ENCODE measurements at places on chromosomes 5 and 9.

DNA sequence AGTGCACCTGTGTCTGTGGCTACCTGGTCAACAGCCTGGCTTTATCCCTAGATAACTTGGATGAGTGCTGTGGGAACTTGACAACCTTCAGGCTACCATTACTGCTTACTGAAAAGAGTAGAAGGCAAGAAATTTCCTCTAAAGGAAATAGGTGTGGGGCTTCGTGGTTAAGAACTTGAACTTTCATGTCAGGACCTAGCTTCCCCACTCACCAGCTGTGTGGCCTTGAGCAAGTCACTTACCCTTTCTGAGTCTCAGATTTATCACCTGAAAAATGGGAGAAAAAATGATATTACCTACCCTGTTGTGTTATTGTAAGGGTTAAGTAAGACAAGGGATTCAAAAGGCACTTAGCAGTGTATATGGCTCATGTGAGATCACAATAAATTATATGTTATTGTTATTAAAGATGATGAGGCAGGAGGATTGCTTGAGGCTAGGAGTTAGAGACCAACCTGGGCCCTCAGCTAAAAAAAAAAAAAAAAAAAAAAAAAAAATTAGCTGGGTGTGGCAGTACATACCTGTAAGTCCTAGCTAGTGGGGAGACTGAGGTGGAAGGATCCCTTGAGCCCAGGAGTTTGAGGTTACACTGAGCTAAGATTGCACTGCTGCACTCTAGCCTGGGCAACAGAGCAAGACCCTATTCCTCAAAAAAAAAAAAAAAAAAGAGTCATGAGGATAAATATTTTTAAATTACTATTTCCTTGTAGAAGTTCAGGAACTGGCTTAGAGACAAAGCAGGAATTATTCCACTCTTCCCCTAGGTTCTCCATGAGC is 97.0 kb upstream of the SPRY4 start:
- DNase-seq = no peak

DNA sequence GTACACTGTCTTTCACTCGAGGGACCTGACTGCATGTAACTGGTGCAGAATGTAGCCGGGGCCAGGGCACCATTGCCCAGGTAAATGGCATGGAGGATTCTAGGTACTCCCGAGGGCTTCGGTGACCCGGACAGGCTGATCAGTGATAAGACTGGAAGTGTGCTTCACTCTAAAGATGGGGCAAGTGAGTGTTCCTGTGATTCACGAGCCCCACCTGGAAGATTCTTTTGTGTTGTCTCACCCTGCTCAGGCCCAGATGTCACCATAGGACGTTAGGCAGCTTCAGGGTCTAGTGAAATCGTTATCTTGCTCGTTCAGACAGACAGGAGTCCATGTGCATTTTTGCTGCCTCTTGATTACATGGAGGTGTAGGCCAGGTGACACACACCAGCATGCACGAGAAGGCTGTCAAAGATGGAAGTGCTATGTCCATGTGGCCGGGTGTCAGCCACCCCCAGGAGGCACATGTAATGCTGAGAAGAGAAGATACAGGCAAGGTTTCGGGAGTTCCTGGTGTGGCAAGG is 73.9 kb downstream of the WNK2 start:
- DNase-seq = no peak

DNA sequence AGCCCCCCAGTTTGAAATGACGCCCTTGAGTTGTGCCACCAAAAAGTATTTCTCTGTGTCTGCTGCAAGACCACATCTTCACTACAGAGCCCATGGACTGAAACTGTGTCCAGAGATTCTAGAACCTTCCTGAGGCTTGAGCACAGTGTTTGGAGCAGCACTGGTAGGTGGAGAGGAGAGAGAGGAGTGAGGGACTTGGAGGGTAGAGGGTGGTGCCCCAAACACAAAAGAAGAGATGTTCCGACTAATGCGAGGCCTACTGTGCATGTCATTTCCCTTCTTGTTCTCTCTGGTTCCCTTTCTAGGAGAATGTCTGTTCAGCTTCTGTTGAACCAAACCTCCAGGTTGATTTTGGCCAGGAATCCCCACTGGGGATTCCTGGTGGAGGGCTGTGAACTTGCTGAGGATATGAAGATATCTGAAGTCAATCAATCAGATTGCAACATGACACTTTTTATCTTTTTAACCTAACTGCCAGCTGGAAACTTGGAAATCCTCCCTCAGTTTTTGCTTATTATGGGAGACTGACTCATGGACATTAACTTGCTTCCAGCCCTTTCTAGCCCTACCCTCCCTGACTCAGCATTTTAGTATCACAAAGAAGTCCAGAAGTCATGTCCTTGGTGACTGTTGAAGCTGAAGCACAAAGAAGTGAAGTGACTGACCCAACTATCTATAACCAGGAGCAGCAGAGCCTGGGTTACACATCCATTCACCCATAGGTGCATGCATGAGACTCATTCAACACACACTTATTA is 154.5 kb downstream of the NR3C1 start:
- DNase-seq = no peak

DNA sequence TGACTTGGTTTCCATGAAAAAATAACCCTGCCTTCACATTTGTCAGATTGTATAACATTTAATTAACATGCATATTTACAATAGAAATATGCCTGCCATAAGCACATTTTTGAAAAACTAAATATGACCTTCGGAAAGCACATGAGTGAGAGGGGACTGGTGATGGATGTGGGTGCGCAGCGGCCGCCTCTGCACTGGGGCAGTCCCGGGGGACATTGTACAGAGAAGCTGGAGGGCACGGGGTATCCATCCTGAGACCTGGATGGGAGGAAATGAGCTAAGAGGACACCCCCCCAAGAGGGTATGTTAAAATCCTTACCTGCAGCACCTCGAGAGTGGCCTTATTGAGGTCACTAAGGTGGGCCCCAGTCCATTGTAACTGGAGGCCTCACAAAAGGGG is 161.3 kb upstream of the IRX4 start:
- DNase-seq = no peak

GRCh38 chr9:3863111-3863528 is 337.3 kb upstream of the RFX3 start:
- no peak for DNase-seq

DNA sequence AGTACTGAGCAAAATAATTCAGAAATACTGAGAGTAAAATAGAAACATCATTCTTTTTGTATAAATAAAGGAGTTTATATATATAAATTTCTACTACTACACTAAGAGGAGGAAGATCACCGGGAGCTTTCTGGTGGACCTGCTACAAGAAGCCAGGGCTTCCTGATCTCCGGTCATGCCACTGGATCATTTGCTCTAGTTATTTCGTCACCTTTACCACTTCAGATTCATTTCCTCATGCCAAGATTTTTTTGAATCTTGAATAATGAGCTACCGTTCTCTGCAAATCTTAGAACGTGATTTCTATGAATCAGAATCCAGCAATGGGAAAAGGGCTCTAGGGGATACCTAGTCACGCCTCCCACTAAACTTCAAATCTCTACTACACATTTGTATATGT is 51.9 kb upstream of the TBC1D9B start:
- no peak for DNase-seq

GRCh38 chr5:160333721-160334120 is 21.4 kb upstream of the CCNJL start:
- no peak for DNase-seq

DNA sequence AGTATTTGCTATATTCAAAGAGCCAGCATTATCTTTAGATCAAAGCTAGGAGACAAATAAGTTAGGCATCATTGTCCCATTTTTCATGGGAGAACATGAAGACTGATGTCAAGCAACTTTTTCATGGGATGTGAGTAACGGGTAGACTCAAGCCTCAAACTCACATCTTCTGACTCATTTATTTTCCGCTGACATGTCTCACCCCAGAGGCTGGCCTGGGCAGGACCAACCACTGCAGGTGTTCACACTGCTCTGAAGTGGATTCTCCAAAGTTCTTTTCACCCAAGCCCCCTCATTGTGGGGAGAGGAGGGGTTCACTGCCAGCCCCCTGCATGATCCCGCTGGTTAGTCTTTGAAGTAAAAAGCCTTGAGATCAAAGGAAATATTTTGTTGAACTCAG is 34.9 kb upstream of the BASP1 start:
- no peak for DNase-seq

GRCh38 chr9:134570711-134571325 is 70.8 kb upstream of the COL5A1 start:
- DNase-seq = peak; percentile 55

DNA sequence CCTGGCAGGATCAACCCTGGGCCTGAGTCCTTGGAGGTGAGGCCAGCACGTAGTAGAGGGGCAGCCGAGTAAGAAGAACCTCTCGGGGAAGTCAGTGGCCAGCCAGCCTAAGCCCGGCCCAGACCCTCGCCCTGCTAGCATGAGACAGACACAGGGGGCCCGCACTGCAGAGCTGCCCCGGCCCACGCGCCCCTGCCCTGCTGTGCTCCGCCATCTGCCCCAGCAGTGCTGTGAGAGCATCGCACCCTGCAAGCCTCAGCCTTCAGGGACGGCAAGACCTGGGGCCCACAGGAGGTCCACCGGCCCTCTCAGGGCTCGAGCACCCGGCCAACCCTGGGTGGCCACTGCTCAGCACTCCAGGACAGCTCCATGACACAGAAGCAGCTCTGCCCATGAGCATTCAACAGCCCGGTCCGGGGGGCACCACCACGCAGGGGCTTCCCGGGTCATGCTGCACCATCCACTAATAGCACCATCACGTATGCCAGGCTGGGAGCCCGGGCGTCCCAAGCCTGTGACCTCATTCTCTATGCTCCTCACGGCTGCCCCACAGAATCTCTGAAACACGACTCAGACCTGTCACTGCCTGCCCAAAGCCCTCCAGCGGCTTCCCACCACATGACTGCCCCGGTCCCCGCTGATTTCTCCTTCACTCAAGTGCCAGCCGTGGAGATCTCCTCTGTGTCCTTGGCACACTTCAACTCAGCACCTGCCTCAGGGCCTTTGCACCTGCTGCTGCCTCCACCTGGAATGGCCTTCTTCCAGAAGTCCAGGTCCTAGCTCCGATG is 38.1 kb downstream of the ADAMTS2 start:
- DNase-seq = peak; percentile 6

- no peak for DNase-seq
Observed at GRCh38 chr9:4035777-4036176, 264.1 kb downstream of the GLIS3 start.

- DNase-seq = no peak
Observed at GRCh38 chr9:81902626-81903025, 25.6 kb upstream of the SPATA31D4 start.

- peak; percentile 58 for DNase-seq
Observed at GRCh38 chr9:34984049-34984448, 5.5 kb upstream of the DNAJB5 start.

DNA sequence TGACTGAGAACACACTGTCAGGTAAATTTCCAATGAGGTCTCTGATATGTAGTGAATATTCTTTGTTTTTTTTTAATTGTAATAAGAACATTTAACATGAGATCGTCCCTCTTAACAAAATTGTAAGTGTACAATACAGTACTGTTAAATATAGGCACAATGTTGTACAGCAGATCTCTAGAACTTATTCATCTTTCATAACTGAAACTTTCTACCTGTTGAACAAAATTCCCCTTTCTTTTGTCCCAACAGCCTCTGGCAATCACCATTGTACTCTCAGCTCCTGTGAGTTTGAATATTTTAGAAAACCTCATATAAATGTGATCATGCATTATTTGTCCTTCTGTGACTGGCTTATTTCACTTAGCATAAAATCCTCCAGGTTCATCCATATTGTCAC is 10.6 kb upstream of the PRLR start:
- DNase-seq = no peak

GRCh38 chr9:105455836-105456475 is 8.1 kb downstream of the FSD1L start:
- no peak for DNase-seq

DNA sequence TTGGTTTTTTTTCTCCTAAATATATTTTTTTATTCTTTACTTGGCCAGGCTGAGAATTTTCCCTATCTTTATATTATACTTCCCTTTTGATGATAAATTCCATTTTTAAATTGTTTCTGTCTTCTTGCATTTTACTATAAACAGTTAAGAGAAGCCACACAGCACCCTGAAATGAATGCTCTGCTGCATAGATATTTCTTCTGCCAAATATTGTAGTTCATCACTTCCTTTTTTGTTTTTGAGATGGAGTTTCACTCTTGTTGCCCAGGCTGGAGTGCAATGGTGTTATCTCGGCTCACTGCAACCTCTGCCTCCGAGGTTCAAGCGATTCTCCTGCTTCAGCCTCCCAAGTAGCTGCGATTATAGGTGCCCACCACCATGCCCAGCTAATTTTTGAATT is 8.5 kb upstream of the INIP start:
- DNase-seq = no peak
